Astrocyte (in vitro differentiated cells and primary cell): ENCODE measurements at places on chromosomes 5 and 9. TPM values are rescaled to one million over a fixed set of nuclear protein-coding genes. Genes with fewer than 3 reads are reported as not detected.

DNA sequence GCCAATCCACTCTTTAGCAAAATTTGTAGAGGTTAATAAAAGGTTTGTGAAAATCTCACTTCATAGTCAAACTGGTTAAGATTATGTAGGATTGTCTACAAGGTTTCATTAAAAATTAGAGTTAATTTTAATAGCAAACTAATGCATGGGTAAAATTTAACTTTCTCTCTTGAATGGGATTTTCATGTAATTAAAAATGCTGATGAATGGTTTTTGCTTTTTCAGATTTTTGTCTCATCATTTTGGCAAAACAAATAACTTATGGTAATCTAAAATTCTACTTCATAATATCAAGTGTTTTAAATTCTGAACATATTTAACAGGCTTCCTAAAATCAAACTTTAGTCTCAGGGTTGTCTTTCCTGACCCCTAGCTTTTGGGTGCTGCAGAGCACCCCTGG lies 113.8 kb upstream of the FAM174A start:
- DNase-seq = no peak
- H3K4me3 ChIP-seq = no peak overlapping the region
- H3K27me3 ChIP-seq = no peaks in the 10 kb centered on the region
- H3K27ac ChIP-seq = no peak overlapping the region
- no peaks in the 10 kb centered on the region for H3K4me1 ChIP-seq

The CER1 gene
- 2.2 and 2.8 TPM in 2 replicates for total RNA-seq

The PRR16 gene
- total RNA-seq = 8.8 and 9.1 TPM in 2 replicates

DNA sequence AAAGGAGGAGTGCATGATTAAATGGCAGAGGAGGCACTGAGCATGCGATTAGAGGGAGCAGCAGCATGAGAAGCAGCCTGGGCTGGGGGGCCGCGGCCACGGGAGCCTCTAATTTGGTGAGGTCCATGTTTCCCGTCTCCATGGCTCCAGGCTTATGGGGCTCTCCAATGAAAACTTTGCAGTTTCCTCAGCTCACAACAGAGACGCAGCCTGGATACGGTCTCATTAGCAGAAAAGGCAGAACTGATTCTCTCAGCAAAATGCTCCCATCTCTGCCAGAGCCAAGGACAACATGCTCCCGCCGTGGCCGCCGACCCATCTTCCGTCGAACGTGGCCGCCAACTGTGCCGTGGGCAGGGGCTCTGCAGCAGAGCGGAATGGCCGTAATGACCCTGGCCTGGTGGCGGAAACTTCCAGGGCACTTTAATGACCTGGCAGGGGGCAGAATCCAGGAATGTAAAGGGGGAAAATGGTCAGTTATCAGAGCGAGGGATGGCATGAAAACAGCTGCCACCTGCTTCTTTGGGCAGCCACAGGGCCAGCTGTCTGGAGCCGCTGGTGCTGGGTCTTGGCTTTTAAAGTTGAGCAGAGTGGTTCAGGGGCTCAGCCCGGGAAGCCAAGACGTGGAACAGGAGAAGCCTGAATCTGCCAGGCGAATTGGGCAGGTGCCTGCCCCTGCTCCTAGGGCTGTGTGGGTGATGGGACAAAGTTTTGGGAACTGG lies 76.5 kb downstream of the COL5A1 start:
- DNase-seq = no peak
- H3K4me3 ChIP-seq = no peak overlapping the region
- H3K36me3 ChIP-seq = peaks cover 39% of the 10 kb centered on the region
- no peaks in the 10 kb centered on the region for H3K27me3 ChIP-seq

GRCh38 chr9:33211695-33212393 lies 28.1 kb upstream of the SPINK4 start:
- H3K4me3 ChIP-seq = no peak overlapping the region
- H3K27me3 ChIP-seq = peaks cover 22% of the 10 kb centered on the region
- no peak overlapping the region for H3K27ac ChIP-seq
- no peaks in the 10 kb centered on the region for H3K4me1 ChIP-seq
- DNase-seq = no peak
- no peaks in the 10 kb centered on the region for H3K36me3 ChIP-seq

The C5orf24 gene
- 88.4 and 96.9 TPM in 2 replicates for total RNA-seq

GRCh38 chr5:37492778-37493555 lies 113.8 kb downstream of the WDR70 start:
- peak; percentile 3 for DNase-seq
- no peaks in the 10 kb centered on the region for H3K27me3 ChIP-seq
- no peak overlapping the region for H3K4me3 ChIP-seq
- no peaks in the 10 kb centered on the region for H3K4me1 ChIP-seq
- H3K36me3 ChIP-seq = no peaks in the 10 kb centered on the region
- no peak overlapping the region for H3K27ac ChIP-seq

The APBA1 gene
- total RNA-seq = 4.5 and 5.9 TPM in 2 replicates

DNA sequence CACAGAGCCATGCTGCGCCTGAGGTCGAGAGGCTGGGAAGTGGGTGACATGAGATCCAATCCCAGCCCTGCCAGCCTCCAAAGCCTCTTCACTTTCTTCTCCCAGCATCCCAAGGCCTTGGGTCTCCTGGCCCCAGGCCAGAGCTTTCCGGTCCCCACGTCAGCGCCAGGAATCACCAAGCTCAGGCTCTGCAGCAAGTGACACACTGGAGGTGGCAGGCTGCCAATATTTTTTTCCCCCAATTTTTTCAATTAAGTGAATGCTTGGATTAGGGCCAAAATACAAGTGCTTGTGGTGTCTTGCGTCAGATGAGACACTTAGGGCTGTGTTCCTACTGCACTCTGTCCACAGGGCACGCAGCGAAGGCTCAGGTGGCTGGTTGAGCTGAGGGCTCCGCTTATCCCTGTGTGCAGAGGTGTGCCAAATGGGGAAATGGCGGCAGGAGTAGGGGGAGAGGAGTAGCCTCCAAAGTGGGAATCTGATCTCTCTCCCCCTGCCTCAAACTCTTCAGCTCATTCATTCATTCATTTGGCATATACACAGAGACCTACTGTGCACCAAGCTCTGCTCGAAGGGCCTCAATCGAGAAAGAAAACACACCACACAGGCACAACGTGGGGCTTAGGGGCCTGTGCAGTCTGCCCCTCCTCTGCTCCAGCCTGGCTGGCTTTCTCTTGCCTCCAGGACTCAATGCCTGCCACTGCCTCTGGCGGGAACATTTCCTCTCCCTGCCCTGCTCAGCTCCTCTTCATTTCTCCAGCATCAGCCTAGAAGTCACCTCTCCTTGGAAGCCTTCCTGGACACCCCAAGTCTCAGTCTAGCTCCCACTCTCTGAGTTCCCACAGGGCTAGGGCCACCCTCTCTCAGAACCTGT lies 16.6 kb downstream of the SH3PXD2B start:
- H3K27ac ChIP-seq = no peak overlapping the region
- no peak overlapping the region for H3K4me3 ChIP-seq
- peaks cover 19% of the 10 kb centered on the region for H3K4me1 ChIP-seq
- DNase-seq = peak; percentile 91
- no peaks in the 10 kb centered on the region for H3K27me3 ChIP-seq

DNA sequence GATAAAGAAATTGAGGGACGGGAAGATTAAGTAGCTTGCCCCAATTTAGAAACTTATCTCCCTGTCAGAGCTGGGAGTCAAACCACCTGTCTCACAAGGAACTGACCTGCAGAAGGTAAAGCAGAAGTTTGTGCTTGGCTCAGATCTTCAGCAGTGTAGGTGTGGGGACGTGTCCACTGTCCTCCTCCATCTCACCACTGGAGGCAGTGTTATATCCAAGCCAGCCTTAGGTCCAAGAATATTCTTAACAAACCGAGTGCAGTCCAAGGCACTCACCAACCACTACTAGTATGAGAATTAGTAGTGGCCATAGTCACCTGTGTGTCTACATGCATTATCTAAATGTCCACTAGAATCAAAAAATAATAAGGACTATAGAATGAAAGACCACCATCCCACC lies 86.3 kb upstream of the IRX1 start:
- H3K27ac ChIP-seq = no peak overlapping the region
- no peak overlapping the region for H3K4me3 ChIP-seq
- no peak for DNase-seq
- H3K27me3 ChIP-seq = no peaks in the 10 kb centered on the region
- H3K4me1 ChIP-seq = no peaks in the 10 kb centered on the region

The PCDHA10 gene
- total RNA-seq = 15.5 and 16.0 TPM in 2 replicates

The PLAC8L1 gene
- total RNA-seq = 2.0 and 2.7 TPM in 2 replicates

- DNase-seq = no peak
- no peaks in the 10 kb centered on the region for H3K36me3 ChIP-seq
- H3K4me1 ChIP-seq = no peaks in the 10 kb centered on the region
- H3K4me3 ChIP-seq = no peak overlapping the region
- no peaks in the 10 kb centered on the region for H3K27me3 ChIP-seq
- no peak overlapping the region for H3K27ac ChIP-seq
Measured at GRCh38 chr9:115341426-115341825, 223.5 kb upstream of the TNC start.

- DNase-seq = no peak
- H3K27me3 ChIP-seq = no peaks in the 10 kb centered on the region
- no peak overlapping the region for H3K27ac ChIP-seq
- no peaks in the 10 kb centered on the region for H3K36me3 ChIP-seq
- no peak overlapping the region for H3K4me3 ChIP-seq
Measured at GRCh38 chr9:94773655-94774054, 47.2 kb downstream of the AOPEP start.

The ACOT12 gene
- 0.09 TPM in 1 of 2 replicates, not detected in the other for total RNA-seq

GRCh38 chr9:124594673-124595072 lies 87.5 kb upstream of the NR5A1 start:
- H3K4me3 ChIP-seq = no peak overlapping the region
- H3K27me3 ChIP-seq = no peaks in the 10 kb centered on the region
- DNase-seq = no peak
- no peak overlapping the region for H3K27ac ChIP-seq

GRCh38 chr5:10317825-10318682 lies 10.4 kb upstream of the CMBL start:
- no peaks in the 10 kb centered on the region for H3K4me1 ChIP-seq
- no peaks in the 10 kb centered on the region for H3K27me3 ChIP-seq
- no peaks in the 10 kb centered on the region for H3K36me3 ChIP-seq
- H3K4me3 ChIP-seq = no peak overlapping the region

DNA sequence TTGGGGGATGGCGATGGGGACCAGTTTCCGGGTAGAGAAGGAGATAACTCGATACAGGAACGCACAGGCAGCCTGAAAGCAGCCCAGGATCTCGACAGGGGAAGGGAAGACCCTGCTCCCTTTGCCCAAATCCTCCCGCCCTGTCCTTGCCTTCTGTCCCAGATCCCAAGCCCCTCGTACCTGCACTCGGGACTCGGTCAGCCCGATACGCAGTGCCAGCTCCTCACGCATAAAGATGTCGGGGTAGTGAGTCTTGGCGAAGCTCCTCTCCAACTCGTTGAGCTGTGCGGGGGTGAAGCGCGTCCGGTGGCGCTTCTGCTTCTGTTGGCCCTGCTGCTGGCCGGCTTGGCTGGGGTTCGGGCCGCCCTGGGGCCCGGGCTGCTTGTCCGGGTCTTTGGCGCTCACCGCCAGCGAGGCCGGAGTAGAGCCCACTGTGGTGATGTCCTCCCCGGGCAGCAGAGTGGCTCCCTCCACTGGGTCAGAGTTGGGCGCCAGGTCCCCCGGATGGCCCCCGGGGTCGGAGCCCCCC lies 1.8 kb downstream of the OTP start:
- peaks cover 93% of the 10 kb centered on the region for H3K27me3 ChIP-seq
- H3K27ac ChIP-seq = no peak overlapping the region
- no peak for DNase-seq
- H3K36me3 ChIP-seq = no peaks in the 10 kb centered on the region
- H3K4me1 ChIP-seq = no peaks in the 10 kb centered on the region

- DNase-seq = no peak
- no peak overlapping the region for H3K4me3 ChIP-seq
Measured at GRCh38 chr5:130141659-130142320, 237.5 kb downstream of the CHSY3 start.

DNA sequence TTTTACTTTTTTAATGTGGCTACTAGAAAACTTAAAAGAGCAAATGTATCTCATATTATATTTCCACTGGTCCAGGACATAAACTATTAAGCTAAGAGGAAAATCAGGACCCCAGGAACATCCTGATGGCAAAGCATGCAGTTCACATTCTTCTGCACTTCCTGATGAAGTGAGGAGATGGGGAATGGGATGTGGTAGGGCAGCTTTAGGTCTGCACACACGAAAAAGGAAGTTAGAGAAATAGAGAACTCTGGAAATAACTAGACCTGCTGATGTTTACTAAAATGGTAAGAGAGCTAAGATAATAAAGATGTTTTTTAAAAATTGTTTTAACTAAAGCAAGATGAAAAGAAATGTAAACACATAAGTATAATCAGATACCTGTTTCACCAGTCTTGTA lies 39.7 kb upstream of the NIPBL start:
- no peak overlapping the region for H3K27ac ChIP-seq
- no peaks in the 10 kb centered on the region for H3K36me3 ChIP-seq
- no peak for DNase-seq

The TMEM174 gene
- not detected in 2 replicates for total RNA-seq

The STPG3 gene
- total RNA-seq = not detected in 2 replicates

GRCh38 chr9:114884787-114885452 lies 45.5 kb downstream of the TNFSF8 start:
- no peaks in the 10 kb centered on the region for H3K4me1 ChIP-seq
- no peak overlapping the region for H3K4me3 ChIP-seq
- no peaks in the 10 kb centered on the region for H3K27me3 ChIP-seq

The FCN2 gene
- total RNA-seq = not detected in 2 replicates

DNA sequence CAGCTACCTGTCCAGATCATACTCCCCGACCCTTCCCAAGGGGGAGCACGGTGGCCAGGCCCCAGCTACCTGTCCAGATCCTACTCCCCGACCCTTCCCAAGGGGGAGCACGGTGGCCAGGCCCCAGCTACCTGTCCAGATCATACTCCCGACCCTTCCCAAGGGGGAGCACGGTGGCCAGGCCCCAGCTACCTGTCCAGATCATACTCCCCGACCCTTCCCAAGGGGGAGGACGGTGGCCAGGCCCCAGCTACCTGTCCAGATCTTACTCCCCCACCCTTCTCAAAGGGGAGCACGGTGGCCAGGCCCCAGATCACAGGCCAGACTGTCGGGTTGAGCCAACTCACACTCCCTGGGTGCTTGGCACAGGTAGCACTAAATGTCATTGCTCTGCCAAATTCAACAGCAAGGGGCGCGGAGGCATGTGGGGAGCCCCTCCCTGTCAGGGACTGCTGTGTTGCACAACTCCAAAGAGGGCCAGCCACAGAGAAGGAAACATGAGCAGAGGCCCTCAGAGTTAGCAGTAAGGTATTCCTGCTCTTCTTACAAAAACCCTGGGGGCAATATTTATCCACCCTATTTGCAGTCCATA lies 136.9 kb downstream of the OLFM1 start:
- H3K27me3 ChIP-seq = no peaks in the 10 kb centered on the region
- H3K36me3 ChIP-seq = no peaks in the 10 kb centered on the region
- no peak overlapping the region for H3K27ac ChIP-seq
- no peaks in the 10 kb centered on the region for H3K4me1 ChIP-seq
- no peak overlapping the region for H3K4me3 ChIP-seq

GRCh38 chr5:120852222-120852860 lies 388.2 kb downstream of the PRR16 start:
- no peaks in the 10 kb centered on the region for H3K27me3 ChIP-seq
- no peak overlapping the region for H3K27ac ChIP-seq
- H3K36me3 ChIP-seq = no peaks in the 10 kb centered on the region

DNA sequence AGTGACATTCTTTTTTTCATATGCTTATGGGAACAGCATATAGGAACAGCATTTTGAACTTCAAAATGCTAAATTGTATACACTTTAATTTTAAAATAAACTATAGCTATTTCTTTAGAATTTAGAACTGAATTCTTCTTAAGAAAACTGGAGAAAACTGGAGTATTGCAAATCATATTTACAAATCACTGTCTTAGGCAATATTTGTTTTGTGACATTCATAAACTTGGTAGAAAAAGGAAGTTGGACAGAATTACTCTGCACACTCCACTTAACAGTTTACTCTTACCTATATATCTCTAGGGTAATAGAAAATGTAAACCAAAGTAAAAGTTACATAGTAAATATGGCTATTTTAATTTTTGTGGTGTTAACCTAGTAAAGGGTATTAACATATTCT lies 3.1 kb downstream of the DMRTA1 start:
- H3K4me3 ChIP-seq = no peak overlapping the region
- DNase-seq = no peak
- H3K27ac ChIP-seq = no peak overlapping the region
- no peaks in the 10 kb centered on the region for H3K36me3 ChIP-seq
- H3K4me1 ChIP-seq = peaks cover 5% of the 10 kb centered on the region
